Amygdala (tissue), 56 donors: ENCODE measurements at places on chromosomes 5 and 9.
A peak's percentile ranks its signal among the peaks of the same experiment; 100 is the strongest.

DNA sequence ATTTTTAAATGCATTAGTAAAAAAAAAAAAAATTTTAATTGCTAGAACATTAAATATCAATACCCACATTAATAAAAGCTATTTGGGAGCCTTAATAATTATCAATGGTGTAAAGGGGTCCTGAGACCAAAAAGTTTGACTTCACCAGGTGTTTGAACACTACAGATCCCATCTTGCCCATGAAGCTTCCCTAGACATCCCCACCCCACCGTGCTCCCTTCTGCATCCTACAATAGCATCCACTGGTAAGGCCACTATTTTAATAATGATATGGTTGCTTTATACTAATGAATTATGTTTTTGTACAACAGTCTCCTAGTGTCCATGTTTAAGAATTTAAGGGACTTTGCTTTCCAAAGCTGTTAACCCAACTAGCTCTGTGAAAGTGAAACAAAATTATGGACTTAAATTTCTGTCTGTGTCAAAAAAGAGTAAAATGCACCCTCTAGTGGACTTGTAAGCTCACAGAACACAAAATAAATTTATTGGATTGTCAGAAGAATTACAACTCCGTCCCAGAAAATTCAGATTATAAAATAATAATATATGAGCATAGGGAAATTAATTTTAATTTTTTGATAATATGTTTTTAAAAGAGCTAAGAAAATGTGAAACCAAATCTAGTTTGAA, 76.0 kb downstream of the ARL15 start:
- DNase-seq: no peak

GRCh38 chr5:169251333-169252084, 49.4 kb downstream of the SLIT3 start:
- DNase-seq: no peak

GRCh38 chr9:27198190-27198589, 89.2 kb downstream of the TEK start:
- DNase-seq: no peak

- DNase-seq: no peak
Measured at GRCh38 chr9:2787065-2787464, 56.8 kb downstream of the PUM3 start.

DNA sequence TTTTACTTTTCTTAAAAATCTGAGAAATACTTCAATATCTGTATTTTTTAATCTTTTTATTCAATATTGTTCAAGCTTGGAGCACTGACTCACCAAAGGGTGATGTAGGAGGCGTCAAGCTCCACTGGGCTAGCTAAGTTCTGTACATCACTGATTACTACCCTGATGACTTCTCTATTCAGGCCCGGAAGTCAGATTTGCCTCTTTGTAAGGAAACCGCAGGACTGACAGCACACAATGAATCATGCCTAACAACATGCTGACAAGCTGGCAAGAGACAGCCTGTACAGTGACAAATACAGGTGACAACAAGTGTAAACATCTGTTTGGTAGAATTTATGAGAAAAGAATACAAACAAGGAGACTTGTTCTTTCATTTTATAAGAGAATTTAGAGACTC, 627.9 kb upstream of the RORB start:
- no peak for DNase-seq

DNA sequence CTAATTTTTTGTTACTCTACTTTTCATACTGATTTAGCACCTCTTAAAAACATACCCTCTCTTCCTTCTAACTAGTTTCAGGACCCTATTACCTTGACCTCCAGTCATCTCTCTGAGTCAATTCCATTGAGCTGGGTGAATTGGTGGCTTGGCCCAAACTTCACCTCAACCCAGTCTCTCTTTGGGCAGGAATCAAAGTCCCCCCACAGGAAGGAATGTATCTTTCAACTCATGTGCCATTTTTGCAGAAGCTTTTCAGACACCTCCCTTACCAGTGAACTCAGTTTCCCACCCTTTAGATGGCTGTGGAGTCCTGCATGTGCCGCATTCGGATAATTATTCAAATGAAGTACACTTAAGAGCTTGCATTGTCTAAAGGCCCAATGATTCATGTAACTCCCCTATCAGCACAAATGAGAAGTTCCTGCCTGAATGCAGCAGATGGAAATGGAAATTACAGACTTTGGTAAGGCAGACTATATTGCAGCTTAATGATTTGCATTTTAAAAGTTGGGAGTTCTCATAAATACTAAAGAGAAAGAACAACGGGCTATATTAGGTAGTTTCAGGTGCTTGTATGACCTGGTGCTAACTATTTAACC, 693.5 kb downstream of the PTPRD start:
- no peak for DNase-seq

- no peak for DNase-seq
Measured at GRCh38 chr5:75547812-75548211, 36.1 kb downstream of the POLK start.

GRCh38 chr5:57871496-57871895, 388.9 kb upstream of the ACTBL2 start:
- no peak for DNase-seq

GRCh38 chr9:115946530-115946929, 207.1 kb upstream of the PAPPA start:
- no peak for DNase-seq

DNA sequence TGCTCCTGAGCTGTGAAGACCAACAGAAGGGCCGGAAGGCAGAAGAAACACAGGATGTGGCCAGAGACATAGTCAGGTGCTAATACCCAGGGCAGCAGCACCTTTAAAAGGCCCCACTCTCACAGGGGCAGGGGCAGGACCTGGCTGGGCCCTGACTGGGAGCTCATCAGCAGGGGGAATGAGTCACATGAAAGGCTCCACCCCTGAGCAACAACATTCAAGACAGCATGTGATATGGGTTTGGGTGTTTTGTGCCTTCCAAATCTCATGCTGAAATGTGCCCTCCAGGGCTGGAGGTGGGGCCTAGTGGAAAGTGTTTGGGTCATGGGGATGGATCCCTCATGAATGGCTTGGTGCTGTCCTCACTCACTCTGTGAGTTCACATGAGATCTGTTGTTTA, 181.7 kb downstream of the ERCC6L2 start:
- no peak for DNase-seq

DNA sequence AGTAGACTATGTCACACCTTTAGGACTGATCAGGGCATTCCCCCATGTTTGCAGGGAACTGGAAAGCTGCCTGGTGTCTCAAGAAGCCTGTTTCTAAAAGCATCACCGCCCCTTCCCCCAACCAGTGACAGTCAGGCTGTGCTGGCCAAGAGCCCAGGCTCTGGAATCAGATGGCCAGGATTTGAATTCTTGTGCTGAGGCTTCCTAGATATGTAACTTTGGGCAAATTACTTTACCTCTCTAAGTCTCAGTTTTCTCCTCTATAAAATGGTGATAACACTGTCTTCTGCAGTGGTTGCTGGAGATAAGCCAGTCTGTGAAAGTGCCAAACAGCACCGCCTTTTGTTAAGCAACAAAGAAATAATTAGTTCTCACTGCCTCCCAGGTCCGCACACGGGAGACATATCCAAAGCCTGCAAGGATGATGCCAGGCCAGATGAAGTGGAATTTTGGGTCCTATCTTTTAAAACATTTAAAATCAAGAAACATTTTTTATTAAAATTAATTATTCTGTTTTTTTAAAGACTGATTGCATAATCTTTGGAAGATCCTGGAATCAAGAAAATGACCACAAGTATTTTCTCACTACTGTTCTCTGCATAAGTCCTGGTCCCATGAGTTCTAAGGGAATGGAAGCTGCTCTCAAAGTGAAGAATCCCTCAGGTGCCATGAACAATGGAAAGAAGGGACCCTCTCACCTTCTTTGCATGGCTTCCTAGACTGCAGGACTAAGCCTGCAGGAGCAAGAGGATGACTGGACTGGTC, 13.9 kb downstream of the SLC31A2 start:
- peak; percentile 70 for DNase-seq
